ENCODE measurements at places on chromosomes 2 and 18. TPM values are rescaled to one million over a fixed set of nuclear protein-coding genes. Genes with fewer than 3 reads are reported as not detected.

The ANO7 gene
- total RNA-seq: 0.14 TPM

The SNED1 gene
- total RNA-seq: 18.0 TPM

The CDH2 gene
- 14.6 TPM for total RNA-seq

The NETO1 gene
- not detected for total RNA-seq

The NOL4 gene
- not detected for total RNA-seq

The C2orf80 gene
- not detected for total RNA-seq

The MC5R gene
- total RNA-seq: not detected

The SPHKAP gene
- not detected for total RNA-seq

The LYPD6 gene
- 3.2 TPM for total RNA-seq

The SCN3A gene
- total RNA-seq: not detected

The NGEF gene
- total RNA-seq: 7.4 TPM

The HOXD3 gene
- total RNA-seq: not detected

The CAVIN2 gene
- 16.4 TPM for total RNA-seq

The BMP10 gene
- not detected for total RNA-seq

The CD207 gene
- total RNA-seq: not detected

The SNX17 gene
- 125 TPM for total RNA-seq

The CD8A gene
- not detected for total RNA-seq
